SJSA1 (cell line): ENCODE measurements at places on chromosomes 12 and 14.
A peak's percentile ranks its signal among the peaks of the same experiment; 100 is the strongest.

DNA sequence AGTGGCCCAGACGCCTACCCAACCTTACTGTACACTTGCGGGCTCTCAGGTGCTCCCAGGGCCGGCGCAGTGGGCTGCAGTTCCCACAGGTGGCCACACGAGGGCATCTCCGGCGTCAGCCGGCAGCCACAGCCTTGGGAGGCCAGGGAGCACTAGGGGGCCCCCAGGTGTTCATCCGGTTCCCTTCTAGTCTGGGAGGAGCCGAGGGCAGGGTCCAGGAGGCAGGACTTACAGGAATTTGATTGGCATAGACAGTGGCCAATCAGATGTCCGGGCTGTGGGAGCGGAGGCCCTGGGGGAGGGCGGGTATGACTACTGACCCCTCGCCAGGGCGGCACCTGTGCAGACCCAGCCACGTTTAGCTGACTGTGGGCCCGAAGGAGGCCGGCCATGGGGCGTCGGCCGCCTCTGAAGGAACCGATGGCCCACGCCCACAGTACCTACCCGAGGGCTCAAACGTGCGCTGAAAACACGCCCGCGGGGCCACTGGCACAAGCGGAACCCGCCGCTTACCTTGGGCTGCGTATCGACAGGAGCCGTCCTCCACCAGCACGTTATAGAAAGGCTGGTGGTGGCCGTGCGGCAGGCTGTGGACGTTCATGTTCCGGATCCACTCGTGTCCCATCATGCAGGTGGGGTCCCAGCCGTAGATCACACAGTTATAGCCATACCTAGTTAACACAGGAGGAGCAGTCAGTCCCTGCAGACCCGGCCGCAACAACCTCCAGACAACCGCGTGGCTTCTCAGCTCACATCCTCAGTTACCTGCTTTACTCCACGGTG lies 34.8 kb downstream of the FBXO21 start:
- DNase-seq: peak; percentile 53

- no peak for DNase-seq
Measured at GRCh38 chr14:22384974-22385526, 204.0 kb downstream of the DAD1 start.

GRCh38 chr12:81627336-81628189 lies 131.6 kb downstream of the PPFIA2 start:
- DNase-seq: peak; percentile 18

- no peak for DNase-seq
Measured at GRCh38 chr12:28486521-28486920, 296.3 kb downstream of the CCDC91 start.
